ENCODE measurements at places on chromosomes 7 and 10.
A peak's percentile ranks its signal among the peaks of the same experiment; 100 is the strongest.

- no peak for DNase-seq
Observed at GRCh38 chr10:69087590-69088470, at the start of gene SRGN. SRGN (plus strand) TSS chr10:69088103; CDS start chr10:69088158, 55 bp downstream.

DNA sequence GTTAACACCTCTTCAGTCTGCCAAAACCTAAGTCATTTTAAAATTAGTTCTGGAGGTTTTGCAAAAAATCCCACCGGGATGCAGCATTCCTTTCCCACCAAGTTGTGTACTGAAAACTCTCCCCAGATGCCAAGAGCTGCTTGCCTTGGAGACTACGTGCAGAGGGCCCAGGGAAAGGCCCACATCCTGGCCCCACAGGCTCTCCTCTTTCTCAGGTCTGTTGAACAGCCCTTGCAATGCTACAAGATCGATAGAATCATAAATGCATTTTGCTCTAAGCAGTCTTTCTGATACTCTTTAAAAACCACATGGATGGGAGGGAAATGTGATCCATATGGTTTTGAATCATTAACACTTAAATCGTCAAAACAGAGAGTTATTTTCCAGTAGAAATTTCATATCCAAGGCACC, 126.7 kb upstream of the ZMIZ1 start:
- no peak for DNase-seq

- no peak for DNase-seq
Observed at GRCh38 chr10:128646956-128647355, 520.7 kb upstream of the MKI67 start.

DNA sequence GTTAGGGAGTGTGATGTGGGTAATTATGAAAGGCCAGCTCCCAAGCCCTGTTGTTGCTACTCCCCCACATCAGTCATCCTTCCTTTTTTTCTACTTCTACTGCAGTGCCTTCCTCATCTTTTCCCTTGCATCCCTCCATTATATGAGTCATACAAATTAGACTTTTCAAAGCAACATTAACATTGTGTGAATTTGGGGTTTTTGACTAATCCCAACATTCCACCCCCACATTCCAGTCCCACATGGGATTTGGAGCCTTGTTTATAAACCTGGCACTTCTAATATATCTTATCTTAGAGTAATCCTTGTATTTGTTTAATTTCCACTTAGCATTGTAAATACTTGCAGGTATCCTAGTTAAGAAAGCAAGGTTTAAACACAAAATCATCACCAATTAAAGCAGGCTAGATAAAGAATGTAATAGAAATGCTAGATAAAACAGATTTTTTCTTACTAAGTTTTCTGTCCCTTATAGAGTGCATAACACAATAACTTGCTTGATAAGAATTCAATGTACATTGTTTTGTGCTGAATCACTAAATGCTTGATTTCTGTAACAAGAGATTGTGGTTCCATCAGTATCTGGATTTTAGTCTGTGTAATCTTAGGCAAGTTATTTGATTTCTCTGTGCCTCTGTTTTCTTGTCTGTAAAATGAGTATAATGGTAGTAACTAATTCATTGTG, 165.8 kb downstream of the CFTR start:
- DNase-seq, result no peak

DNA sequence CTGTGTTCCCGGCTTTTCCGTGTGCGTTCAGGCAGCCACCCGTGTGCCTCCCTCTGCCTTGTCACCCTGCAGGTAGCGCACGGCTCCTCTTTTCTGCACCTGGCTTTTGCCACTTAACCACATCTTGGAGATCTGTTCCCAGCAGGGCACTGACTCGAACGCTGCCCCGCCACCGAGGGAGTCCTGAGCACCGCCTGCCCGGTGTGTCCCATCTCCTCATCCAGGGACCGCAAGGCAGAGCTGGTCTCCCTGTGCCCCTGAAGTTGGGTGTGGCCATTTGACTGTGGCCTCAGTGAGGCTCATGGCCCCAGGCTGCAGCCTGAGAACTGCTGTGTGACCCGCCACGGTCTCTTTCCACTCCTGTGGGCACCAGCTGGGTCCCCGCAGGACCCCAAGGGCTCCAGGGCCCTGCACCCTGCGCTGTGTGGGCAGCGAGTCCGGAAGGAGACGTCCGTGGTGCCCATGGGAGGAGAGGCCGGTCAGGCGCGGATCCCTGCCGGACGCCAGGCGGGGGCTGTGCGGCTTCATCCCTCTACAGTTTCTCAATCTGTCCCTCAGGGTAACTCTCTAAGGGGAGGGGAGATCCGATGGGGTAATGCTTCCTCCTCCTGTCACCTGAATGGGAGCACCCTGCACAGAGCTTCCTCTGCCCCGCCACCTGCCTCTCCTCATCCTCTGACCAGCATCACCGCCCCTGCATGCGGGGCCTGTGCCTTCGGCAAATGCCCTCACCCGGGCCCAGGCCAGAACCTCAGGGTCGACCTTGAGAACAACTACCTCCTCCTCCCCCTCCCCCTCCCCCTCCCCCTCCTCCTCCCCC, 1.8 kb upstream of the INTS1 start:
- DNase-seq, result no peak

- DNase-seq, result no peak
Observed at GRCh38 chr7:1257221-1257620, 24.5 kb downstream of the UNCX start.

DNA sequence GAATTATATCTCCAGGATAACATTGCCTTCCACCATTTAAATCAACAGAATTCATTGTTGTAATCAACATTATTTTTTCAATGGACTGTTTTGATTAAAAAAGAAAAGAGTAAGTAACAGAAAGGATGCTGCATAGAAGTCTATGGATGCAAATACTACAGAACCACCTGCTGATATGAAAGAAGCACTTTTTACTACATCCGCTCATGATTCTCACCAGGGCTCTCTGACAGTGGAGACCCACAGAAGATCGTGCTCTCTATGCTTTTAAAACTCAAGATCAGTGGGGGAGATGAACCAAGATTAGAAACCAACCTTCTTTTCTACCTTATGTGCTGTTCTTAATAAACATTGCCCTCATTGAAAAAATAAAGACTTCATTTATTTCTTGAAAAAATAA, 24.4 kb downstream of the RHOBTB1 start:
- no peak for DNase-seq

DNA sequence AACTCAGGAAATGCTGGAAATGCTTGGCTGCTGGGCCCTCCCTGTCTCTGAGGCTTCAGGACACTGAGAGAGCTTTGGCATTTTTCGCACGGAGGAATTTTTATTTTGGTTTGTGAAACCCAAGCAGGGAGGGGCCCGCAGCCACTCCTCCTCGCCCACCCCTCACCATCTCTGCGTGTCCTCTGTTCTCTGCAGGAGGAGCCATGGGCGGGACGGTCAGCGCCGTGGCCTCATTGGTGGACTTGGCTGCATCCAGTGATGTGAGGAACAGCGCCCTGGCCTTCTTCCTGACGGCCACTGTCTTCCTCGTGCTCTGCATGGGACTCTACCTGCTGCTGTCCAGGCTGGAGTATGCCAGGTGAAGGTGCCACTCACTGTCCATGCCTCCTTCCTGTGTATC, 36.8 kb downstream of the SLC29A3 start:
- no peak for DNase-seq

DNA sequence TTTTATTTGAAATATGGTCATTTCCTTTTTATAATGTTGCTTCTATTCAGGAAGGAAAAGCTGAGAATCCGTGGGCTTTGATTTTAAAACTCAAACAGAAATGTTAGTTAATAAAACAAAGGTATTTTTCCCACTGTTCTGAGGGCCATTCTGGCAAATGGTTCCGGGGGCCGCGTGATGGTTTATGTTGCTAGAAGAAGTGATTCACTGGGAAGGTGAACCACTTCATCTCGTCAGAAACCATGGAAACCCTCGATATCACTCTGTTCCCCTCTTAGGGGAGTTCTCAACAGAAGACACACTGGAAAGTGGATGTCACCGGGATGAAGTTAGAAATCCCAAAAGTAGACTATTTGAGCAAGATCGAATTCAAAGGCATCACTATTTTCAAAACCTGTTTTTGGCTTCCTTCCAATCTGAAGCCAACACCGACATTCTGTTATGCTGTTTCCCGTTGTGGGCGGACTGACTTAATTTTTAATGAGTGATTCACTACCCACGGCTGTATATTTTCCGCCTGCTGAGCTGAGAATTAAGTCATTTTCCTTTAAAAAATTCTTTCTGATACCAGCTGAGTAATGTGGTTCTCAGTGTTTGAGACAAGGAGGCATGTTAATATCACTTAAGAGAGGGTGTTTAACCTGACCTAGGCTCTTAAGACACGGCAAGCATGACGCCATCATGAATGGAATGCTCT, 84.1 kb downstream of the PTPRE start:
- DNase-seq, result no peak

- no peak for DNase-seq
Observed at GRCh38 chr10:6204063-6204340, 1.3 kb downstream of the PFKFB3 start.

DNA sequence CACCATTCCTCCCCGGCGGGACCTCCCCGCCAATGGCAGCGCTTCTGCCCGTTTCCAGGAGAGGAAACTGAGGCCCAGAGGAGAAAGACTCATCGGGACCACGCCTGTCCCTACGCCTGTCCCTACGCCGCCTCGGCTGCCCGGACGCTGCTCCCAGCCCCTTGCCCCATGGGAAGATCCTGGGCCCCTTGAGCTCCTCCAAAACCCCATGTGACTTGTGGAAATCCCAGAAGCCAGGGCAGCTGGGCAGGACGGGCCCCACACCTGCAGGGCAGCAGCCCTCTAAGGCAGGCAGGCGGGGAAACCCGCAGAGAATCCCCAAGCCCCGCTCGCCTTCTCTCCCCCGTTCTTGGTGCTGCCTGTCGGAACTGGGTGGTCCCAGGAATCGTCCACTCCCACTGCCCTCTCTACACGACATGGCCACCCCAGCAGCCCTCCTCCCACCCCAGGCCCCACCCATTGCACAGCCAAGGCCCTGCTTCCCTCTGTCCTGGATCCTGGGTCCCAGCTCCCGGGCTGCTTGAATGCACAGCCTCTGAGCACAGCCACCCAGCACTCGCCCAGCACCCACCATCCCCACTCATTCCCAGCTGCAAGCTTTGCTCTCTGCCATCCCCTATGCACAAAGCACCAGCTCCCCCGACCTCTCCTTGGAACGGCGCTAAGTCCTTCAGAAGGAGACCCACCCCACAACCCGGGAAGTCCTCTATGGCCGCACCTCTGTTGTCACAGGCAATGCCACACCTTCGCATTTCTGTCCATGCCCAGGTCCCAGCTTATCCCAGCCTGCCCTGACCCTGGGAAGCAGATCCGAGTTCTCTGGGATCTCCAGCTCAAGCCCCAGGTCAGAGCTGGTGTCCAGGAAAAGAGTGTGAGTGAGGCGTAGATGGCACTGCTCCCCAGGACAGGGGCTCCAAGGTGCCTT, 50.6 kb downstream of the SLC29A4 start:
- DNase-seq, result no peak

DNA sequence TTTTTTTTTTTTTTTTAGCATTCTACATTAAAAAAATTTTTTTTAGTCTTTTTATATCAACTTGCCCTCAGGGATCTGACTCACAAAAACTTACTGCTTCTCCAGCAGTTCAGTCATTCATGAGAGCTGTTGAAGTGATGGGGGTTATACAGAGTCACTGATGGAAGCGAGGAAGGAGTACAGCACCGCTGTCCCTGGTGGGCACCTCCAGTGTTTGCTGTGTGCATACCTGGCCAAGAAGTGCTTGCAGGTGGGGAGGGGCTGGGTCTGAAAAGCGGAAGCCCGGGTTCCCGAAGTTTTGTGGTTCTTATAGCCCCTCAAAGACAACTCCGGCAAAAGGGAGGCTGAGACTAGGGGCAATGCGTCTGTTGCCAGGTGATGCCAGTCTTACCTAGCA, 46.2 kb downstream of the MINDY4 start:
- DNase-seq, result no peak

GRCh38 chr10:4831091-4831490, 5.1 kb downstream of the AKR1E2 start:
- no peak for DNase-seq

DNA sequence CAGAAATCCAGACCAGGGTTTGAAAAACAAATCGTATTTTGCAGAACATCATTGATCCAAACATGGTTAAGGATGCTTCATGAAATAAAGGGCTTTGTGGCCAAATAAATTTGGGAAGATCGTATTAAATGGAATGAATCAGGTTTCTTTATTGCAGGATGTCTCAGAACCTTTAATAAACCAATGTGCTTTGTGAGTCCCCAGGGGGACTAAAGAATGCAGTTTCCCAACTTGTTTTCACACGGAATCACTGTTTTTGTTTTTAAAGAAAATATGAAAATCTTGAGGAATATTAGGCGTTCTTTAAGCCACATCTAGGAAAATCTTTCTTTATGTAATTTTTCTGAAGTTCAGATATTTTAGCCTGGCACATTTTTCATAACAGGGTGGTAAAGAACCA, 16.8 kb upstream of the CCDC172 start:
- DNase-seq, result no peak

- DNase-seq, result no peak
Observed at GRCh38 chr7:40243076-40243475, 108.3 kb downstream of the SUGCT start.

- DNase-seq, result no peak
Observed at GRCh38 chr7:100483722-100484672, at the start of gene NYAP1. NYAP1 (plus strand) TSS chr7:100483927; CDS start chr7:100485312, 1,385 bp downstream.

DNA sequence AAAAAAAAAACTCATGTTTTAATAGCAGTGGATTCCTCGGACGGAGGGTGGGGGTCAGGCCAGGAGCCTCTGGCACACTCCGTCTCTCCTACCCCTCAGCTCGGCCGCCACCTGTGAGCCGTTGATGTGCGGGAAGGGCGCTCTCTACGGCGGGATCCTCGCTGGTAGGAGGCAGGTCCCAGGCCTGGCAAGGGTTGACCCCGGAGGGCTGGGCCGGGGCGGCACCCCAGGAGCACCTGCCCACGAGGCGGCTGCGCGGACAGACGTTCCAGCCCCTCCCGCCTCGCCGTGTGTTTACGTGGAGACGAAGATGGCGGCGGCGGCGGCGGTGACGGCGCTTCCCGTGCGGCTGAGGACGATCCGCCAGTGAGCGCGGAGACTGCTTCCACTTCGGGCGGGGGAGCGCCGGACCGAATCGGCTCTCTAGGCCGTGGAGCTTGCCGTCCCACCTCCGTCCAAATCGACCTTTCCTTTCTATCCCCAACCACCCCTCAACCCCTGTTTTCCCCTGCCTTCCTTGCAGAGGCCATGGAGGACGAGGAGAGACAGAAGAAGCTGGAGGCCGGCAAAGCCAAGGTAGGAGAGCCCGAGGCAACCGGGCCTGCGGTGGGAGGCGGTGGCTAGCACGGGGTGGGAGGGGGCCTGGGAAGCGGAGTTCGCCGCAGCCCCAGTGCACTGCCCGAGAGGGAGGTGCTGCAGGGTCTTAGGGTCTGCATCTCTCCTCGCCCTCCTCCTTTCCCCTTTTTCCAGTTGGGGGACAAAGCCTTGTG, at the start of gene AKAP9:
TSS of gene AKAP9 (plus strand) at position 291 of the 770 bp plus-strand sequence. CDS start at position 529, 238 bp downstream.
- DNase-seq, result peak; percentile 75
